ENCODE measurements at places on chromosomes 1 and 21.

DNA sequence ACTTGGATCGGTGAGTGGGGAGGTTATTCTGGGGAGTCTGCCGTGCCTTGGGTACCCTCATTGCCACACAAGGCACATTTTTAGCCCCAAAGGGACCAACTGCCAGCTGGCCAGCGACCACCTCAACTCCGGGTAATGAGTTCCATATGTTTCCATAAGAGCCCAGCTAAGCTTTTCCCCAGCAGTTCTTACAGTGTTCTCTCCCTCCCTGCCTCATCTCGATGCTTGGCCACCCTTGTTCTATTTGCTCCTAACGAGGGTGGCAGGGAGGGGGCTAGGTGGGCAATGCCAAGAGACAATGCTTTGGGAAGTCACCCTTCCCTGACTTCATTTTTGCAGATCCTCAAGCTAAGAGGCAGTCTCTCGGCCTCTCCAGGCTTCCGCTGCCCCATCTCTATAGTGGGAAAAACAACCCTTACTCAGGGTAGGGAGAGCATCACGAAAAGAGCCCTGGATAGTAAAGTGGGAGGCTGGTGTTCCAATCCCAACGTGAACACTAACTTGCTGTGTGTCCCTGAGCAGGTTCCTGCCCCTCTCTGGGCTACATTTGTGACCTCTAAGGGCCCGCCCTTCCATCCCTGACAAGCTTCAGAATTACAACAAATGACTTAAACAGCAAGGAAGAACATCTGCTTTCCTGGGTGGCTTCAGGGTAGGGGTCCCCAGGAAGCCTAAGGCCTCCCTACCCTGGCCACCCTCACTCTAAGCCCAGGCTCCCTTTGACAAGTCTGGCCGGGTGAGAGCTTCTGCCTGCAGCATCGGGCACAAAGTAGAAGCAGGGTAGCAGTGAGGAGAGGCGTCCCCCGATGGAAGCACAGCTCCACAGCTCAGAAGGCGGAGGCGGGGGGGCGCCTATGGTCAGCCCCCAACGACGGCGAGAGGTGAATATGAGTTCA lies 5.8 kb downstream of the ID3 start:
- DNase-seq = no peak

- DNase-seq = peak; percentile 84
These were observed 610 bp upstream of the HES4 start for GRCh38 chr1:1000357-1001056.

DNA sequence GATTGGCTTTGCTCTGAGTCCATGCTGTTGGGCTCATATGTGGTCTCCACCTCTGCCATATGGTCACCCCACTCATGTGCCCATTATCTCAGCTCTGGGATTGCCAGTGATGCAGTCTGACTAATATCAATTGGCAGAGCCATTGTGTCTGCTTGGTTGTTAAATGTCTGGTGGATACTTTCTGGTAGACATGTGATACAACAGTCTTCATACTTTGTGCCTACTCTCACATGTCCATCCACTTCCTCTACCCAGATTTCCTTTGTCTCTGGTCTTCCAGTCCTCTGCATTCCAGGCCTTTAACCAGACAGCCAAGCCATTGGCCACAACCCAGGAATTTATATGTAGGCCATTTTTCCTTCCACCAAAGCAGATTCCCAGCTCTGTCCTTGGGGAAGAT lies 30.8 kb upstream of the DIPK1A start:
- no peak for DNase-seq

DNA sequence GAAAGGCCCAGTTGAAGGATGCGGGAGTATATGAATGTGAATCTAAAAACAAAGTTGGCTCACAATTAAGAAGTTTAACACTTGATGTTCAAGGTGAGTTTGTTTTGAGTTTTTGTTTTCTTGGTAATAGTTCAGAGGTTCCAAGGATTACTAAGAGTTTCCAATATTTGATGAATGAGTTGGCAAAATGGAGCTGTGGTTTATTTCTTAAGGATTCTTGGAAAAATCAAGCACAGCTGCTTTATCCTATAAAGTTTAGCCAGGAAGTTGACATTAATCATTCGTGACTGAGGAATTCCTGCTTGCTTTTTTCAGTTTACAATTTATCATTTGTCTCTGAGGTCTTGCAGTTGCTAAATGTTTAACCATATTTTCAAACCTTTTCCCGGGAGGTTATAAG lies 15.1 kb downstream of the VCAM1 start:
- peak; percentile 91 for DNase-seq

GRCh38 chr21:37075214-37075770 lies 2.2 kb downstream of the TTC3 start:
- no peak for DNase-seq

DNA sequence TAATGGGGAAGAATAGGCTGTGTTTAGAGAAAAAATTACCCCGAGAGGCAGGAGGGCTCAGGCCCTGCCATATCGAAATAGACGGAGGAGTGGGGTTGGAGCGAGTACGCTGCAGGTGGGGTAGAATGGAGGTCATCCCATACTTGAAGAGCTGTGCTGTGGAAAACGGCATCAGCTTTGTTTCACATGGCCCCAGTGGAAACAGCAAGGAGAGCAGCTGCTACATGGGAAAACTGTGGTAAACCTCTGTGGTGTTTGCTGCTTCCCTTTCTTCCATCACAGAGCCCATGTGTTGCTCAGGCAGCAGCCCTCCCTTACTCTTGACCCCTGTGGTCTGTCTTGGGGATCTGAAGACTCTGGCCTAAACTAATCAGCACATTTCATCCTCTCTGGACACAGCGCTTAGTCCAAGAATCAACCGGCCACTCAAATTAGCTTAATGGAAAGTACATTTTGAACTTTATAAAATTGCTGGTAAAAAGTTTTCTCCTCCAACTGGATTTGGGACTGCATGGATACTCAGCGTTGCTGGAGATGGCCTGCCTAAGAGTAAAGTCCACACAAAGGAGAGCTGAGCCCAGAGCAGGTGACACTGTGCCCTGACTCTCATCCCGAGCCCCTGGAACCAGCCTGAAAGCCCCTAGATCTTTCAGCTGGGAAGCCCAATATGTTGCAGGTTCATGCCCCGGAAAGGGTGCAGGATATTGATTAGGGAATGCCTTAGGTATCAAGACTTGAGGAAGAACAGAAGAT lies 127.1 kb upstream of the GADD45A start:
- DNase-seq = no peak

- DNase-seq = peak; percentile 66
These were observed 345.4 kb downstream of the DUSP10 start for GRCh38 chr1:221396526-221396925.

DNA sequence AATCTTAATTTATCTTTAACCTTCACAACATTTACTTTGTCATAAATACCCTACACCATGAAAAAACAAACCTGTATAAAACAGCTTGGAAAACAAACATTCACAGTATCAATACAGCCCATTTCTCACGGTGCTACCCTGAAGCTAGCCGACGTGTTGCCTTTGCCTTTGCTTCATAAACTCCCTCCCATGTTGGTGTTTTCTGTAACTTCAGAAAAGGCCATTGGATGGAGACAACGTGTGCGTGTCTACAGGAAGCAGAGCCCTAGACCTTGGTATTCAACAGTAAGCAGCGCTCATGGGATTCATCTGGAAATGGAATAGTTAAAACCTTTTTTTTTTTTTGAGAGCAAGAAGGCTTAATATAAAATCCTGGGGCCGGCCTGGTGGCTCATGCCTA lies 7.2 kb upstream of the PRDM15 start:
- DNase-seq = no peak
